NCI-H524 (cell line): ENCODE measurements at places on chromosomes 2 and 18.

- no peak for DNase-seq
Observed at GRCh38 chr18:53795061-53795460, 429.4 kb downstream of the MBD2 start.

DNA sequence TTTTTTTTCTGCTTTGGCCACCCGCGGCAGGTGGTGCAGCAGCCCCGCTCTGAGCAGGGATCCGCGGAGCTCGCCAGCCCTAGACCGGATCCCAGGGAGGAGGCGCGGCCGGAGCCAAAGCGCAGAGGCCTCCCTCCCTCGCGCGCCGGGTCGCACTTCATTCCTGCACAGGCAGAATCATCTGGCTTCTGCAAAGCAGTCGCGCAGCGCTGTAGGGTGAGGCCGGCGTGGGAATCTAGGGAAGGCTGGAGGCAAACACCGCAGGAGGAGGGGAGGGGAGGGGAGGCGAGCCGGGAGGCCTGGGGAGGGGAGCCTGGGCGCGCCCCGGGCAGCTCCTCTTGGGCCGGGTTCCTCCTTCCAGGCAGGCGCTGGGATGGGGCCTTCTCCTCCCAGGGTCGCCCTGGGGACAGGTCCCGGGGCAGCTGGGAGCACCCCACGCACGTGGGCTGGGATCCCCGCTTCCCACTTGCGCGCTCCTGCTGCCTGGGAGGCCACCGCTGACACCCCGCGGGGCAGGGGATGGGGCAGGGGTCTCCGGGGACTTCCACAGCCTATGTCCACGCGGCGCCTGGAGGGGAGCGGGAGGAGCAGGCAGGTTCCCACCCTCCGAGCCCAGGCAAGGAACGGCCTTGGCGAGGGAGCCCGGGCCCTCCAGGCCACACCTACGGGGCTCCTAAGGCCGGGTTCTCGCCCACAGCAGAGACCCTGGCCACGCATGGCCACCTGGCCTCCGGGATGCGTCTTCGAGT, 45.0 kb downstream of the MBP start:
- no peak for DNase-seq

- DNase-seq: no peak
Observed at GRCh38 chr18:28287146-28287545, 110.2 kb upstream of the CDH2 start.

GRCh38 chr2:43293744-43294695, 67.6 kb upstream of the ZFP36L2 start:
- no peak for DNase-seq

DNA sequence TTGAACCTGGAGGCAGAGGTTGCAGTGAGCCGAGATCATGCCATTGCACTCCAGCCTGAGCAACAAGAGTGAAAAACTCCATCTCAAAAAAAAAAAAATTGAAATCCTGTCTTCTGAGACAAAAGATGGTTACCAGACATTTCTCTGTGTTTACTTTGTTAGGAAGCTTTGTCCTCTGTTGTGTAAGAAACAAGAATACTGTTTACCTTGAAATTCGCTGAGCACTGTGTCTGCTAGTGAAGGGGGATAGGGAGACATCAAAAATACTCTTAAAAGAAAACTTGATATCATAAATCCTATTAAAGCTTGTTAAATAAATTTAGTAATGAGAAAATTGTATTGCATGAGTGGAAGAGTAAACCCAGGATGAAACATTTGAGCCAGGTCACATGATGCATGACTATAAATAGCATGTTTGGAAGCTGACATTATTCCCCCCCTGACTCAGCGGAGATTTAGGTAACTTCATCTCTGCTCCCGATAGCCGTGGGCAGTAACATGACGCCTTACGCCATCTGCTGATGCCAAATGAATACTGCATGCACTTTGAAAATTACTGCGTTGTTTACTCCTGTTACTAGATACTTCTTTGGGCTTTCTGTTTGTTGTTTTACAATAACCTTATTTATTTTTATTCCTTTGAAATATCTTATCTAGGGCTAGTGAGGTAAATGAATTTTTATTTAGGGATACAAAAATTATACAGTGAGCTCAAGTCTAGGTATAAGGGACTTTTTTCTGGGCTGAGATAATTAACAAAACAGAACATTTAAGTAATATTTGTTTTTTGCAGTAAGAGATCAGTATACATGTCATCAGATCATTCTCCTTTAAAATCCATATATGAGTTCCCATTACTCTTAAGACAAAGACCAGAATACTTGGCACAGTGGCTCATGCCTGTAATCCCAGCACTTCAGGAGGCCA, 134.9 kb downstream of the MAP3K20 start:
- peak; percentile 83 for DNase-seq

- no peak for DNase-seq
Observed at GRCh38 chr2:148162871-148163270, 142.0 kb downstream of the MBD5 start.

DNA sequence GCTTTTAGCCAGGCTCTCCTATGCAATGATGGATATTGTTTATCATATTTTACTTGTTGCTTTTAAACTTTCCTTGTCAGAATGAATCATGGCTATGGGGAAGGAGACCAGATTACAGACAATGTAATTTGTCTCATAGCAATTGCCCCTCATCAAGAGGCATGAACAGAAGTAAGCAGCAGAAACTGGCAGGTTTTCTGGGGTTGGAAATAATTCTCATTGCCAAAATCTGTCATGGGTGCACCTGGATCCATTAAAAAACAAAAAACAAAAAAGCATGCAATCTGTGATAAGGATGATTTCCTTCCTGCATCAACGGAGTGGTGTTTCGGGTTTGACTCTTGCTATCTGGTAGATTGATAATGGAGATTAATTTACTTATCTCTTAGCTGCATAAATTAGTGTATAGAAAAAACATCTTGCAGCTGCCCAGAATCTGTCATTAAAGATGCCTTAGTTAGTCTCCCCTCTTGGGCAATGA, 419.6 kb downstream of the SOX11 start:
- DNase-seq: peak; percentile 25

- DNase-seq: no peak
Observed at GRCh38 chr18:24590946-24591345, 130.5 kb downstream of the HRH4 start.

GRCh38 chr2:26597197-26597596, 44.0 kb downstream of the CIB4 start:
- no peak for DNase-seq

DNA sequence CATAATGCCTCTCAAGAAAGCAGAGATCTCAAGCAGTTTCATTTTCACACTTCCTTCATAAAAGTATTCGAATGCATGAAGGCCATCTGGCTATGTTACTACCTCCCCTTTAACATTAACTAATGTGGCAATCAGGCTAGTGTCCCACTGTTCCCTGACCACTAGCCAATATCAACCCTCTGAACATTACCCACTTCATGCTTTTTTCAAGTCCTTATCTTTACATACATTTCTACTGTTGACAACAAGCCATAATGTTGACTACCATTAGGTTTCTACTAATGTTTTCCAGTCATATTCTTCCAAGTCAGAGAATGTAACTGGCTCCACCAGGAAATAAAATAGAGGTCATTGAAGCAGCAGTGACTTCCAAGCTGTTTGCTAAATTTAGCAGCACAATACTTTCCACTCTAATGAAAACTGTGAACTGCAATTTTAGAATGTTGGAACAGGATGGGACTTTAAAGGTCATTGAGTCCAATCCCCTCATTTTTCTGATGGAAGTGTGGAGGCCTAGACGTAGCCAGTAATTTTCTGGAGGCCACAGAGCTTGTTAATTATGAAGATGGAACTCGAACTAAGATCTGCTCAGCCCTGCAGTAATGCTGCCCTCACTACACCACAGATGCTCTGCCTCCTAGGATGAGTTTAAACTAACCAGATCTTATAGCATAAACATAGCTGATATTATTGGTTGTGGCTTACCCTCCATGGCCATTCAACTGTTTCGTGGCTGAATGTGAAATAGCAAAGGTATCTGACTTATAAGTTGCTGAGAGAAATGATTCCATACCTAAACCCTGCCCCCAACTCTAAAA, 630 bp upstream of the PPP1R1C start:
- DNase-seq: no peak

- DNase-seq: no peak
Observed at GRCh38 chr2:121076885-121077549, 208.0 kb downstream of the TFCP2L1 start.

DNA sequence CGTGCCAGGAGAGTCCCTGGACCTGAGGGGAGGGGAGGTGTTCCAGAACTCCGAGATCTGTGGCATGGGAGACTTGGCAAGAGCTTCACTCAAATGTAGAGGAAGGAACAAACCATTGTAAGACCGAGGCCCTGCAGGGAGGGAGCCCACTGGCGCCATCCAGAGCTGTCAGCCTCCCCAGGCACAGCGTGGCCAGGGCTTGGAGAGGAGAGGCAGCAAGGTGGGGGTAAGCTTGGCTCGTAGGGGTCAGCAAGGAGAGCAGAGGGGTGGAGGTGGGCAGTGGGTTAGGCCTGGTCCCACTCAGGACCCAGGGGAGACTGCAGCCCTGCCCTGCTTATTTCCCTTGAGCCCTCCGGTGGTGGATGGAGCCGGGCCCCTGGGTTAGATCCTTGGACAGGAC, 3.6 kb downstream of the TMEM177 start:
- DNase-seq: no peak

DNA sequence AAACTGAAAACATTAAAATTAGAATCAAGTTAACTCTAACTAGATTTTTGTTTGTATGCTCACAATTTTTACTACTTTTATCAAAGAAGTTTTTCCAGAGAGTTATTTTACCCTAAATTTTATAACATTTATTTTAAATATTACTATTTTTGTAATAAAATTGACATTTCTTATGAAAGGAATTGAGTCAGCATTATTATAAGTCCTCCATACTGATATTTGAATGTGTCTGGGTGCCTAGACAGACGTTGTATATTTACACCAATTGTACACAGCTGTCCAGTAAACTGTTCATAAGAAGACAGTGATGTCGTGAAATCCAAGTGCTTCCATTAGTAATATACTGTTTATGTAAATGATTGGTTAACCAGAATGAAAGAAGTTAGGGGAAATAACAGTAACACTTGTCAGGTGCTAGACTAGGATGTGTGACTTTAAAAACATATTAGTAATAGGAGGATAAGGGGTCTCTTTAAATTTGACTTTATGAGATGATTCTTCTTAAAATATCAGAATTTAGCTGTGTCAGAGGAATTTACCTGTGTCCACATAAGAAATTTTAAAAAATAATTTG, 73.7 kb downstream of the TANK start:
- DNase-seq: no peak

DNA sequence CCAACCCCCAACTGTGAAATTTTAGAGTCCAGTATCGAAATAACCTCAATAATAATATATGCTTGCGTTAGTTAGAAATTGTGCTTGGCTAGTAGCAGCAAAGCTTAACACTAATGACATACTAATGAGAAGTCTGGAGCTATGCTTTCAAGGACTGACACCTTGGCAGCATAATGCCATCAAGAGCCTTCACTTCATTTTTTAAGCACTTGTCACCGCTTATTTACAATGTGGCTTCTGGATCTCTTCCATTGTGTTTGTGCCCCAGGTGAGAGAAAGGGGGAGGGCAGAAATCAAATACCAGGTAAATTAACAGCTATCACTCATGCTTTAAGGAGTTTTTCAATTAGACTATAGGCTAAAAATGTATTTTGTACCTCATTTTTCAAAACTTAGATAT, 101.5 kb downstream of the CDH7 start:
- DNase-seq: peak; percentile 26

GRCh38 chr18:69757733-69758132, 189.9 kb downstream of the CD226 start:
- DNase-seq: no peak

DNA sequence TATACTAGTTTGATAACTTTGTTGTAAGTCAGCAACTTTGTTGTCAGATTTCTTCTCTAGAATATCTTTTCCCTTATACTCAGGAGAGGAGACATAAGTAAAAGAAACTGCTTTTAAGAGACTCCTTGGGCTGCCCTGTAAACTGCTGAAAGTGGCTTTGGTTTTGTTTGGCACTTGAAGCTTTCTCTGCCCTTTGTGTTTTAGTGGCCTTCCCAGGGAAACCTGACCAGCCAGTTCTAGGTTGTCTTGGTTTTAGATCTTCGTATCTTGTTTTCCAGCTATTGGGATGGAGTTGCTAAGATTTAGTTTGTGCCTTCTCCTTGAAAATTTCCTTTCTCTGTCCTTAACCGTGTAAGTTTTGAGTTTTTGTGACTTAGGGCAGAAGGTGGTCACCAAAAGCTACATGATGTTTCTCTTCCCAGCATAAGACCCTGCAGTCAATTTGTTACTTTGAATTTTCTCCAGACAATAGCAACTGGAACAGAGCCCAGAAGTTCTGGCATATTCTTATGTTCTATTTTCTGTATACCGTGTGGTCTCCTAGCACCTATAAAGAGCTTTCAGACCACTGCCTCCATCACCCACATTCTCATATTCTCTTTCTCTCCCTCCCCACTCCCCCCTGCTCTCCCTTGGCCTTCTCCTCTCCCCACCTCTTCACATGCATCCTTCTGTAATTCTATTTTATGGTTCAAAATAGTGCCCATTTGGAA, 81.1 kb downstream of the BOLA3 start:
- no peak for DNase-seq

DNA sequence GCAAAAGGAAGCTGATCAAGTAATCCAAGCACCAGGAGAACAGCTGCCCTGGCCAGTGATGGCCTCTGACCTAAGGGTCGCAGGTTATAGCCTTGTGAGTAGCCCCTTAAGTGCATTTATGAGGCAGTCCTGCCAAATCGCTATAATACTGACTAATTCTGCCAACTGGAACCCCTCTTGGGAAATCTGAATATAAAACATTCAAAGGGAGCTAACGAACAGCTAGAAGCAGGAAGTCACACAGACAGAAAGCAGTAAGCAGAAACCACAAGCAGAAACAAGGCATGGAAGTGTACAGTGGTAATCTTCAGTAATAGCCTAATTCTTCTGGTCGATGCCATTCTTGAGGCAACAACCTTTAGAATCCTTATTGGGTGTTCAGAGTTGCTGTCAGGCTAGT, 521.3 kb downstream of the METTL4 start:
- no peak for DNase-seq

DNA sequence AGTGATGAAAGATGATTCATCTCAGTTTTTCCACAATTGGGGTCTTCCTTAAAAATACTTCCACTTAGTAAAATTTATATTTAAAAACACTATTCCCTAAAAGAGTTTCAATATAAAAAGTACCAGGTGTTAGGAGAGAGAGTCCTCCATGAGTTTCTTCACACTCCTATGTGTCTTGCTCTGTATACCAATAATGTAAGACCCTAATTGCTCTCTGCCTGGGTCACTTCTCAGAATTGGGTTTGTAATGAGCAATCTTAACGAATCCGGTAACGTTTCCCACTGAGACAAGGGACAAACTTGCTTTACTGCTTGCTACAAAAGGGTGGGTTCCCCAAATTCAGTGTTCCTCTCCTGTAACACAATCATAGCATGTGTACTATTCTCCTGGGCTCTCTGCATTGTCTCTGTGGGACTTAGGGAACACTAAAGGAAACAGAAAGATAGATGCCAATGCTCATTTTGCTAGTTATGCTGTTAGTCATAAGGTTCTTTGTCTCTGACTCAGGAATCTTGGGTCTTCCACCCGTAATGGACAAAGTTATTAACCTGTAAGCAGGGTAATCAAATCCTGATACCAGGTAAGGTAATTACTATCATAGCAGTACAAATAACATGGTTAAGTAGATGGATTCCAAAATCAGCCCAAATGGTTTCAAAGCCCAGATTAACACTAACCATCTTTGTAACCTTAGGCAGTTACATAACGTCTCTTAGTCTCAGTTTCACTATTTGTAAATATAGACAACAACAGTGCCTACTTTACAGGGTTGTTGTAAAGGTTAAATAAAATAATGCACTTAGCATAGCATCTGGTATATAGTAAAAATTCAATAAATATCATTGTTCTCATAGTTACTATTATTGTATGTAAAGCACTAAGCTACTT, 46.3 kb downstream of the ITSN2 start:
- no peak for DNase-seq
